ENCODE measurements at places on chromosomes 1 and 21. TPM values are rescaled to one million over a fixed set of nuclear protein-coding genes. Genes with fewer than 3 reads are reported as not detected.

GRCh38 chr21:28110074-28110473, 882.6 kb downstream of the LTN1 start:
- DNase-seq, result no peak

DNA sequence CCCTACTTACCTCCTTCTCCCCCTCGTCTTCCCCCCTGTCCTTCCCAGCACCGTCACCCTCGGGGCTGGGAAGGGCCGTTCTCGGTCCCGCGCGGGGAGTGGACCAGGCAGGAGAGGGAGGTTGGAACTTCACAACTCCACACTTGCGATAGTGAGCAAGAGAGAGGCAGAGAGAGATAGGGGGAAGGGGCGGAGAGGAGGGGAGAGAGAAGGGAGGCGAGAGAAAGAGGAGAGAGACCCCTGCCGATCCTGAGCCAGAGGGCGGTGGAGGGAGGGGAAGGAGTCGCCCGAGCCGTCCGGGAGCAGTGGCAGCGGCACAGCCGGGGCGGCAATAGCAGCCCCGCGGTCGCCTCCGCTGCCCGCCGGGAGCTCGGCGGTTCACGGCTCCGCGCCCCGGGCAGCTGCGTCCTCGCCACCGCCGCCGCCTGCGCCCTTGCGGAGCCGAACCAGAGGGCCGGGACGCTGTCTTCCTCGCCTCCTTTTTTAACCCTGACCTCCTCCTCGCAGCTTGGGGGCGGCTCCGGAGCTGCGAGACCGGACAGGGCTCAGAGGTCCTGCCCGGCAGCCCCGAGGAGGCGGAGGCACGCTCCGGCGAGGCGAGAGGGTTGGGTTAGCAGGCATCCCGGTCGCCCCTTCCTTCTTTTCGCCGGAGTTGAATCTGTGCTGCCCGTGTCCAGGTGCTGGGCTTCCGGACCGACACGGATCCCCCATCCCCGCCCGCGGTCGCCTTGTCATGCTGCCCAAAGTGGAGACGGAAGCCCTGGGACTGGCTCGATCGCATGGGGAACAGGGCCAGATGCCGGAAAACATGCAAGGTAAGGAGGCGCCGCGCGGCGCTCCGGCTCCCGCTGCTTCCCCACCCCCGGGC, 11.7 kb downstream of the NR5A2 start:
- peak; percentile 29 for DNase-seq

DNA sequence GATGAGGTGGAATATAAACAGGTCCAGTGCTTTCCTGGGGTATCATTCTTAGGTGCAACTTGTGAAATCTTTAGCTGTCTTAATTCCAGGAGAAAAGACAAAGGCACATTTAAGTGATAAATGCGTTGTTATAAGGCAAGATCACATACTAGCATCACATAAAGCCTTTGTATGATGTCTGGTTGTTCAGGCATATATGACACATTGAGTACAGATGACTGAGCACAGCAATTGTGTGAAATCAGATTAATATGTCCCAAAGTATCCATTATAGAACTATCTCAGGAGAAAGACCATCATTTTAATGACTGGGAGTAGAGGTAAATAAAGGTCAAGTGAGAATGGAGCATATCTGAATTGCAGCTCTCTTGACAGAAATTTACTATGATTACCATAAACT, 205.1 kb downstream of the PTGER3 start:
- no peak for DNase-seq

- no peak for DNase-seq
Observed at GRCh38 chr1:220812308-220812707, 25.6 kb downstream of the MTARC1 start.

- no peak for DNase-seq
Observed at GRCh38 chr1:164598719-164599118, 39.7 kb downstream of the PBX1 start.

GRCh38 chr1:44326821-44327465, 28.1 kb downstream of the ERI3 start:
- DNase-seq, result no peak

GRCh38 chr21:14290576-14290975, 74.6 kb downstream of the RBM11 start:
- no peak for DNase-seq

The KRTAP19-1 gene
- not detected for total RNA-seq

The S100A7 gene
- total RNA-seq, result not detected
